ENCODE measurements at places on chromosomes 5 and 9.
A peak's percentile ranks its signal among the peaks of the same experiment; 100 is the strongest.

DNA sequence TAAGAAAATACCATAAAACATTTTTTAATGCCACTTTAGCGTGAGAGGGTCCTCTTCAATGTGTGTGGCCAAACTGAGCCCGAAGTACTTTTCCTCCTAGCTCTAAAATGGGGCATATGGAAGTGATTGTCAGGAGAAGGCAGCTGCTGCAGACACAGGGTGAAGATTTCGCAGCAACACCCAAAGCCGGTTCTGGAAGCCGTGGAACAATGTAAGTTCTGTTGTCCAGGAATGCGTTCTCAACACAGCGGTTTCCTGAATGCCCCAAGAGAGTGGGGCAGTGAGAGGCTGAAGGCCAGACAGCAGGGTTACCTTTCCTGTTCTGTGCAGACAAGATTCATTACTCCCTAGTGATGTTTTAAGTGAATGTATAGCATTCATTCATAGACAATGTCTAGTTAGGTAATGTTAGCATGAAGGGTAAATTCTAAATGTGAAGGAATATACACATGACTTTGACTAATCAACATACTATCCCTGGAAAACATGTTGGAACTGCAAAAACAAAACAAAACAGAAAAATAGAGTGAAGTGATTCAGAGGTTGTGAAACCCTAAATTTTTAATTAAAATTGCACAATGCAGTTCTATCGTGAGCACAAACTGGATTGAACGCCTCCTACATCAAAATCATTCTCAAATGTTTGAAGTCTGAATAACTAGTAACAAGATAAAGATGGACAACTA, 197.0 kb upstream of the SEMA6A start:
- DNase-seq: no peak

- peak; percentile 73 for DNase-seq
These were observed at the start of gene IL11RA for GRCh38 chr9:34651876-34652601. TSS of gene IL11RA (plus strand) at chr9:34652185. CDS start at chr9:34655218, 3,033 bp downstream.

DNA sequence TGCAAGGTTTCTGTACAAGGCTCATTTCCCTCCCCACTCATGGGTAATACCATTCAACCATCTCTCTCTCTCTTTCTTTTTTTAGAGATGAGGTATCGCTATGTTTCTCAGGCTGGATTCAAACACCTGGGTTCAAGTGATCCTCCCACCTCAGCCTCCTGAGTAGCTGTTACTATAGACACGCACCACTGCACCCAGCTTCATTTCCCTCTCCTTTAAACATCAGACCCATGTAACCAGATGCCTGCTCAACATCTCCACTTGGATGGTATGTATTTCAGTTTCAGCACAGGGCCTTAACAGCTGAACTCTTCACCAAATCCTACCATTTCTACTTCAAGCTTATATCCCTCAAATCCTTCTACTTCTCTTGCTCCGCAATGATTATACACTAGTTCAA, 117.4 kb downstream of the SSBP2 start:
- DNase-seq: no peak

- no peak for DNase-seq
These were observed 9.8 kb downstream of the CXCL14 start for GRCh38 chr5:135568923-135569360.

- DNase-seq: no peak
These were observed 50.9 kb downstream of the ACTBL2 start for GRCh38 chr5:57431759-57432158.

GRCh38 chr5:28463728-28464127, 1425.3 kb upstream of the CDH9 start:
- DNase-seq: no peak

DNA sequence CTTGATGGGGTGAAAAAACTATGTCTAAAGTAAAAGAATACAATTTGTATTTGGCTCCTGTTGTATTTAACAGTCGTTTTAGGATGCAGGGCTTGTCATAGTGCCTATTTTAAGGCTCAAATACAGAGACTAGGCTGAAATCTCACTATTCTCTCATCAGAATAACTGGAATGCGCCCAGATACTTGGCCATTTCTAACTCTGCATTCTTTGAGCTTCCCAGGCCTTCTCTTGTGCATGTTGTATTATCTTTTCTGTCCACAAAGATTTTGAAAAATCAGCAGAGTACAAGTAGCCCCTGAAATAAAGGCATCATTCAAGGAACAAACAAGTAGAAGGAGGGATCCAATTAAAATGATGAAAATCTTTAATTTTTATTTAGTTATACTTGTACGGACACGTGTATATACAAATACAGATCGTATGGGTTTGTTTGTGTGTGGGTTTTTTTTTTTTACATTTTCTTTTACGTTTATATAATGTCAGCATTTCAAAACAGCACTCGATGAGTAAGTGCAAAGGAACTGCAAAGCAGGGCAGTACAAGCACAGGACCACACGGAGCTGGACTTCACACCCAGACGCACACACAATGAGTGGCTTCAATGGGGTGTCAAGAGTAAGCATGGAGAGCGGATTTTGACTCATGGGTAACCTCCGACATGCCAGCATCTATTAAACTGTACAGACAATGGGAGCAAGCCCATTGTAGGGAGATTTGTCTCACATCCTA, 294.0 kb downstream of the EFNA5 start:
- DNase-seq: no peak

DNA sequence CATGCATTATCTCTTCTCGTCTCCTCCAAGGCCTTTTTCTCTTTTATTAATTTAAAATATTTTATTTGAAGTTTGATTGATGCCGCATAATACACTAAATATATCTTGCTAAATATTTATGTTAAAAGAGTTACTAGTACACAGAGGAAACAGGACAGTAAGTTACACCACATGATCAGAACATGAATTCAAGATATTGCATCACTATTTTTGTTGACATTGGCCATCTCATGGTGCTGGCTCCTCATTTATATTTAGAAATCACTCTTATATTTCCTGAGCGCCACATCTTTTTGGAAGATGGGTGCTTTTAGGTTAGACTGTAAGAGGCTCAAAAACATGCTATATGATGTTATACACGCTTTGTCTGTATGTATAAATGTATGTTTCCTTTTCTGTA, 23.0 kb downstream of the SPEF2 start:
- no peak for DNase-seq

GRCh38 chr5:17056141-17056631, 120.1 kb upstream of the MYO10 start:
- no peak for DNase-seq

DNA sequence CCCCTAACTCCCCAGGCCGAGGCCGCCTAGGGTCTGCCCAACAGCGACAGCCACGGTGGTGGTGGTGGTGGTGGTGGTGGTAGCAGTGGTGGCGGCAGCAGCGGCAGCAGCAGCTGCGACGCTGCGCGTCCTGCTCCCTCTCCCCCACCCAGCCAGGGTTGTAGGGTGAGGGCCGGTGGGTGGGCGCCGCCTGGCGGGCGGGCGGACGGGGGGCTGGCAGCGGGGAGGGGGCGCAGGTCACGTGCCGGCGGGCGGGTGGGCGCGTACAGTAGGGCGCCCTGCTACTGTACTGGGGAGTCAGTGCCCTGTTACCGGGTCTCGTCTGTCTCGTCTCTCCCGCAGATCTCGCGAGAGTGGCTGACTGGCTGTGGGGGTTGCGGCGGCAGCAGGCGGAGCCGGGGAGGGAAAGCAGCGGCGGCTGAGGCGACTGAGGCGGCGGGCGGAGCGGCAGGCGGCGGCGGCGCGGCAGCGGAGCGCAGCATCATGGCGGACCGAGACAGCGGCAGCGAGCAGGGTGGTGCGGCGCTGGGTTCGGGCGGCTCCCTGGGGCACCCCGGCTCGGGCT, at the start of gene PURA:
Gene PURA (plus strand): TSS at position 411 of the 565 bp plus-strand sequence. CDS start 73 bp downstream, at position 484.
- peak; percentile 84 for DNase-seq

GRCh38 chr5:159071382-159071781, 28.3 kb downstream of the EBF1 start:
- DNase-seq: no peak

DNA sequence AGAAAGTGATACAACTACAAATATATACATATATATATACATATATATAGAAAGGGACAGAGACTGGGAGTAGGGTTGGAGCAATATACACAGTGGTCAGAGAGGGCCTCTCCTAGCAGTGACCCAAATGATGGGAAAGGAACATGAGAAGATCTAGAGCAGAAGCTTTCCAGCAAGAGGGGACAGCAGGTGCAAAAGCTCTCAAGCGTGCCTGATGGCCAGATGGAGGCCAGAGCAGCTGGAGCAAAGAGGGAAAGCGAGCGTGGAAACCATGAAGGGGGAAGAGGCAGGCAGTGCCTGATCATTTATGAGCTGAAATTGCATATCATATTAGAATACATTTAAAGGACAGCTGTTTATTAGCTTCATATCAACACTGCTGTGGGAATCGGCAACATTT, 7.6 kb upstream of the GRPEL2 start:
- DNase-seq: no peak

DNA sequence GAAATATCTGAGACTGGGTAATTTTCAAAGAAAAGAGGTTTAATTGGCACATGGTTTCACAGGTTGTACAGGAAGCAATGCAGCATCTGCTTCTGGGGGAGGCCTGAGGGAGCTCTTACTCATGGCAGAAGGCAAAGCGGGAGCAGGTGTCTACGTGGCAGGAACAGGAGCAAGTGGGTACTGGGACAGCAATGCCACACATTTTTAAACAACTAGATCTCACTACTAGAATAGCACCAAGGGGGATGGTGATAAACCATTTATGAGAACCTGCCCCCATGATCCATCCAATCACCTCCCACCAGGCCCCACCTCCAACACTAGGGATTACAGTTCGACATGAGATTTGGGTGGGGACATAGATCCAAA, 47.6 kb upstream of the HOMER1 start:
- DNase-seq: no peak

GRCh38 chr9:27168496-27168895, 59.5 kb downstream of the TEK start:
- DNase-seq: no peak

DNA sequence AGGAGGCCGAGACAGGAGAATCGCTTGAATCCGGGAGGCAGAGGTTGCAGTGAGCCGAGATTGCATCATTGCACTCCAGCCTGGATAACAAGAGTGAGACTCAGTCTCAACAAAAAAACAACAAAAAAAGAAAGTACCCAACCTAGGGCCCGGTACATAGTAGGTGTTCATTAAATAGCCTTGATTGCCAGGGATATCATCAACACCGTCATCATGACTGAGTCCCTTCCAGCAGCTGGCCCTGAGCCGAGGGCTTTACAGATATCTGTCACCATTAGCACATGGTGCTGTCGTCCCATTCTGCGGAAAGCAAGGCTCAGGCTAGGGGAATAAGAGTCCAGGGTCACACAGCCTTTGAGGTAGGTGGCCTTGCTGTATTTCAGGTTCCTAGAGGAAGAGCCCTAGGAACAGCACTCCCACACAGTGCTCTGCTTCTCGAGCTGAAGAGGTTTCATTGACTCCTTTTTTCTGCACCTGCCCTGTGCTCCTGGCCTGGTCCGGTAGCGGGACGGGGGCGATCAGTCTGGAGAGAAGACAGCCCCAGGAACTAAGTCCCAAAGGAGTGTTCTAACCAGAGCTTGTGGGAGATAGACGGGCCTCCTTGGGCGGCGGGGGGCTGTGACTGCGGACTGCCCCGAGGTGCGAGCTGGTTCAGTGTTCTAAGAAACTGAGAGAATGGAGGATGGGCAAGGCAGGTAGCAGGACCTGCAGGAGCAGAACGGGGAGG, 48.2 kb downstream of the CXXC5 start:
- no peak for DNase-seq

- DNase-seq: no peak
These were observed 31.1 kb downstream of the C5orf22 start for GRCh38 chr5:31563216-31563615.

- DNase-seq: no peak
These were observed 430.1 kb upstream of the MEF2C start for GRCh38 chr5:89313044-89313443.

- no peak for DNase-seq
These were observed 41.2 kb downstream of the NADK2 start for GRCh38 chr5:36200513-36200912.

- DNase-seq: no peak
These were observed 27.2 kb downstream of the PAM start for GRCh38 chr5:102782217-102782872.

GRCh38 chr5:133406208-133406976, 205.9 kb downstream of the FSTL4 start:
- DNase-seq: no peak

DNA sequence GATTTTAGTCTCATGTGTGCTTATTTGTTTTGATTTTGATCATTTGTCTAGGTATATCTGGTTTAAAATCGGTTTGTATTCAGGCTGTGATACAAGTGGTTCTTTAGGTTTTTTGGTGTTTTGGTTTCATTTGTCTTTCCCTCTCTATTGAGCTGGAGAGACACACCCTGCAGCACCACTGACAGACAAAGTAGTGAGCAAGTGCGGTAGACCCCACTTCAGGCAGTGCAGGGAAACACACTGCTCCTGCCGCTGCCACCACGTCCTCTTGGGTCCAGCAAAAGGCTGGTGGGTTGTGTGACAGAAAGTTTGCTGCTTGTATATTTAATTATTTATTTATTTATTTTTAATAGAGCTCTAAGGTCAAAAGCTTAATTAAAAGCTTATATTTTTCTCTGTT, 801.0 kb downstream of the NR2F1-AS1 start:
- no peak for DNase-seq

- no peak for DNase-seq
These were observed 123.7 kb upstream of the NFIB start for GRCh38 chr9:14437354-14438231.

GRCh38 chr5:174187001-174187400, 141.5 kb downstream of the NSG2 start:
- no peak for DNase-seq

DNA sequence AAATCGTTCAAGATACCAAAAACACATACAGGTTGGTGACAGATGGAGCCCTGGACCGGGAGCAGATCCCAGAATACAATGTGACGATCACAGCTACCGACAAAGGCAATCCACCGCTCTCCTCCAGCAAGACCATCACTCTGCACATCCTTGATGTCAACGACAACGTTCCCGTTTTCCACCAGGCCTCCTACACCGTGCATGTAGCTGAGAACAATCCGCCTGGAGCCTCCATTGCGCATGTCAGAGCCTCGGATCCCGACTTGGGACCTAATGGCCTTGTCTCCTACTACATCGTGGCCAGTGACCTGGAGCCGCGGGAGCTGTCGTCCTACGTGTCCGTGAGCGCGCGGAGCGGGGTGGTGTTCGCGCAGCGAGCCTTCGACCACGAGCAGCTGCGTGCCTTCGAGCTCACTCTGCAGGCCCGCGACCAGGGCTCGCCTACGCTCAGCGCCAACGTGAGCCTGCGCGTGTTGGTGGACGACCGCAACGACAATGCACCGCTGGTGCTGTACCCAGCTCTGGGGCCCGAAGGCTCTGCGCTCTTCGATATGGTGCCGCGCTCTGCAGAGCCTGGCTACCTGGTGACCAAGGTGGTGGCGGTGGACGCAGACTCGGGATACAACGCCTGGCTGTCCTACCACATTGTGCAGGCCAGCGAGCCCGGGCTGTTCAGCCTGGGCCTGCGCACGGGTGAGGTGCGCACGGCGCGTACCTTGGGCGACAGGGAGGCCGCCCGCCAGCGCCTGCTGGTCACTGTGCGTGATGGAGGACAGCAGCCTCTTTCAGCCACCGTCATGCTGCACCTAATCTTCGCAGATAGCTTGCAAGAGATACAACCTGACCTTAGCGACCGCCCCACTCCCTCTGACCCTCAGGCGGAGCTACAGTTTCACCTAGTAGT, 1.8 kb downstream of the PCDHGB3 start:
- no peak for DNase-seq
